ENCODE measurements at places on chromosomes 1 and 21. TPM values are rescaled to one million over a fixed set of nuclear protein-coding genes. Genes with fewer than 3 reads are reported as not detected.
A peak's percentile ranks its signal among the peaks of the same experiment; 100 is the strongest.

ORC1 gene
- total RNA-seq, result not detected

RO60 gene
- total RNA-seq, result 94.6 TPM

CHAF1B gene
- total RNA-seq, result 0.36 TPM

AGT gene
- 0.36 TPM for total RNA-seq

CASQ2 gene
- total RNA-seq, result 110 TPM

LDLRAD1 gene
- not detected for total RNA-seq

AMPD1 gene
- total RNA-seq, result not detected

DNA sequence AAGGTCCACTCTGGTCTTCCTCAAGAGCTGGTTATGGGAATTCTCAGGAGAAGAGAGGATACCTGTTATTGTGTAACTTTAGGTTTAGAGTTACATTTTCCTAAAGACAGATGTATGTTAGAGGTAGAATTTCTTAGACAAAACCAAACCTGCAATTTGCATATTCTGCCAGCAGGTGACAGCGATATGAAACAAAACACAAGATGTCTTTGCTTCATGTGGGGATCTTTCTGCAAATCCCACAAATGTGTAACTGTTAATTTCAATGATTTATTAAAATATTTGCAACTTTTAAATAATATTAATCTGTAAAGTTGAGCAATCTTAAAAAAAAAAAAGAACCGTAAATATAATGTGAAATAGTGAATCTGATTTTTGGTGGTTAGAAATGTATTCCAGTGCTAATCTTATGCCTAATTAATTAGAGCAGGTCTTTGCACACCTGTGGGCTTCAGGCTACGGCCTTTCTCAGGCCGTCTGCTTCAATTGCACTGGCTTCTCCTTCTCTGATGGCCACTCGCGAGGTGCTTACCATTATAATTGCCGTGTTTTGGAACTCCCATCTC lies 33.4 kb downstream of the FAM78B start:
- DNase-seq, result no peak

DNA sequence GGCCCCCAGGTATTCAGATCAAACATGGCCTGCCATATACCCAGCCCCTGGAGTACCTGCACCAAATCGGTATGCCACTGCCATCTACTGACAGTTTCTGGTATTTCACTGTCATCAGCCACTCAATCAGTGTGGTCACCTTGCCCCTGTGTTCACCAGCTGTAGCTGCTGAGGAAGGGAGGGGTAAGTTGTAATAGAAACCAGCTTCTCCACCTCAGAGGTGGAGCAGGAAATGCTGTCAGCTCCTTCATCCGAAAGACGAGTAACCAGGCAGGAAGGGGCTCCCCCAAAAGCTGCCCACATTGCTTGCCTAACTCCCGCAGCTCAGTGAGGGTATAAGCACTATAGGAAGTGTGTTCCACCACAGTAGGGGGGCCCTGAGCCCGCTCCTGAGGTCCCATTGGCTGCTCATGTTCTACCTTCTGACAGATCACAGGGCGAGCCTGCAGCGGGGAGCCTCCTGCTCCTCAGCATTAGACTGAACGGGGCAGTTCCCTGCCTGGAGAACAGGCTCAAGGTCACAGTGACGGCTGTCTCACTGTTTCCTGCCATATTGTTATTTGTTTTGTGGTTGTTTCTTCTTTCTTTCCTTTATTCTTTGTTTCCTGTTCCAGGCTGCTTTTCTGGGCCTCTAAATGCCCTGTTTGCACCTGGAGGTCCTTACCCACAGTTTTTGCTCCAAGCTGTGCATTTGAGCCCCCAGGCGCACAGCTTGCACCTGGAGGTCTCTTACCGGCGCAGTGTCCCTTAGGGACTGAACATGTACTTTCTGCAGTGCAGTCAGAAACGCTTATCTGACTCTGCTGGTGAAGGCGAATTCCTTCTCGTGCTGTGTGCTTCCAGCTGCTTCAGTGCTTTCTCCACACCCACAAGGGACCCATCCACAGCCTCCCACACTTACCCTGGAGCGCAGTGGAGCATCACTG lies 1638.3 kb downstream of the MRPL39 start:
- DNase-seq, result no peak

DNA sequence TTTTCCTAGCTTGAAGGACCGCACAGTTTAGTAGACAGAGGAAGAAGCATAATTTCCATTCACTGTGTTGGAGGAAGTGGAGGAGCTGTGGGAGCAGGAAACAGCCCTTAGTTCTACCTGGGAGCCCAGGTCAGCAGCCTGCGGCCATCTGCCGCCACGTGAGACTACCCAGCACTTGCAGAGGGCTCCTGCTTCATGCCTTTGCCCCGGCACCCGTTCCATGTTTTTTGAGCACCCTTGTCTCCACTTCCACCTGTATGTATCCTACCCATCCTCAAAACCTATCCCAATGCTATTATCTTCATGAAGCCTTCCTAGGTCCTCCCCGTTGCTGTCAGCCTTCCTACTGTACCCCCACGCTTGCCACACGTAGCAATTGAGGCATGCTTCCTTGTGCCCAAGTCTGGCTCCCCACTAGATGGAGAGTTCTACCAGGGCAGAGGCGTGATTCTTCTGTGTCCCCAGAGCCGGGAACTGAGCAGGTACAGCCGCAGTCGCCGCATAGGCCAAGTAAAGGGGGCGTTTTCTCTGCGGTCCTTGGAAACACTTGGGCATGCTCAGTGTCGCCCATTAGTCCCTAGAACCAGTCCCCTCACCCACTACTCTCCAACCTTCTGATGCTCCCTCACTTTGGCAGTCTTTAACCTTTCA lies 1.9 kb downstream of the SLC6A9 start:
- peak; percentile 69 for DNase-seq

GRCh38 chr1:197356723-197357533 lies 88.9 kb downstream of the CRB1 start:
- DNase-seq, result no peak

DNA sequence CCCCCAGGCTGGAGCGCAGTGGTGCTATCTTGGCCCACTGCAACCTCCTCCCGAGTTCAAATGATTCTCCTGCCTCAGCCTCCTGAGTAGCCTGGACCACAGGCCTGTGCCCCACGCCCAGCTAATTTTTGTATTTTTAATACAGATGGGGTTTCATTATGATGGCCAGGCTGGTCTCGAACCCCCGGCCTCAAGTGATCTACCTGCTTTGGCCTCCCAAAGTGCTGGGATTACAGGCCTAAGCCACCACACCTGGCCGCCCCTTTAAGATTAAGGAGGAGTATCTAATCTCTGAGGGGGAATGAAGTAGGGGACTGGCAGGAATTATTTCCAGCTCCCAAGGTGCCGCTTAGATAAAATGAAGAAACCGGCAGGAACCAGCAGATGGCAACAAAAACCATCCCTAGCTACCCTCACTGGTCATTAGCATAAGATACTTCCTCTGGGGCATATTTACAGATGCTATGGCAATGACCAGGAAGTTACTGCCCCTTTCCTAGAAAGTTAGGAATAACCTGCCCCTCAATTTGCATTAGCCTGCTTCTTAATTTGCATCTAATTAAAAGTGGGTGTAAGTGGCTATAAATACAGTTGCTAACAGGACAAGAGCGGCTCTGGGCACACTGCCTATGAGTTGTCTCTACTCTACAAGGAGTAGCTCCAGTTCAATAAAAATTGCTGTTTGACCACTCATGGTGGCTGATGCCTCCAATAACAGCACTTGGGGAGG lies 7.1 kb upstream of the NSUN4 start:
- DNase-seq, result no peak

DNA sequence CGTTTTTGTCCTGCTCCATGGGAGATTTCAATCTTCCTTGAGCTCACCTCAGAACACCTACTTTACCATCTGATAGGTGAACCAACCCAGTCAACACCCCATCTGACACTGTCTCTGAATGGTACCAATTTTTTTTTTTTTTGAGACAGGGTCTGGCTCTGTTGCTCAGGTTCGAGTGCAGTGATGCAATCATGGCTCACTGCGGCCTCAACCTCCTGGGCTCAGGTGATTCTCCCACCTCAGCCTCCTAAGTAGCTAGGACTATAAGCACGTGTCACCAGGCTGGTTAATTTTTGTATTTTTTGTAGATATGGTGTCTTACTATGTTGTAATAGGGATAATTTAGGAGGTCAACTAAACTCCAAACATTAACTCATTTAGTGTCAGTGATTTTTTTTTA lies 36.3 kb downstream of the SPRTN start:
- no peak for DNase-seq

GRCh38 chr1:116203181-116203723 lies 92.1 kb downstream of the MAB21L3 start:
- no peak for DNase-seq

DNA sequence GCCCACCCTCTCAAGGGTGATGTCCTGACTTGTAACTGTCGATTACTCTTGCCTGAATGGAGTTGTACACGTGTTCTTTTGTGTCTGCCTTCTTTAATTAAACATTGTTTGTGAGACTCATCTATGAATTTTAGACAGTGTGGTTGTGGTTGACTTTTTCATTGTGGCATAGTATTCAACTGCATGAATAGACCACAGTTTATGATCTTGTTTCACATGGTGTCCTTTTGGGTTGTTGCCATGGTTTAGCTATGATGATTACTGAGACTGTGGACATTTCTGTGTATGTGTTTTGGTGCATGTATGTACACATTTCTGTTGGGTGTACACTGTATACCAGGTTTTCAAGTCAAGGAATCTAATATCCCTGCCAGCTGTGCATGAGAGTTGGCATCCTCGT lies 30.1 kb downstream of the PRMT2 start:
- no peak for DNase-seq

- no peak for DNase-seq
These were observed 4.4 kb downstream of the HAX1 start for GRCh38 chr1:154276797-154277196.

GRCh38 chr1:201023920-201024624 lies 558 bp upstream of the KIF21B start:
- DNase-seq, result no peak

GRCh38 chr1:197521118-197521739 lies 253.2 kb downstream of the CRB1 start:
- no peak for DNase-seq

DNA sequence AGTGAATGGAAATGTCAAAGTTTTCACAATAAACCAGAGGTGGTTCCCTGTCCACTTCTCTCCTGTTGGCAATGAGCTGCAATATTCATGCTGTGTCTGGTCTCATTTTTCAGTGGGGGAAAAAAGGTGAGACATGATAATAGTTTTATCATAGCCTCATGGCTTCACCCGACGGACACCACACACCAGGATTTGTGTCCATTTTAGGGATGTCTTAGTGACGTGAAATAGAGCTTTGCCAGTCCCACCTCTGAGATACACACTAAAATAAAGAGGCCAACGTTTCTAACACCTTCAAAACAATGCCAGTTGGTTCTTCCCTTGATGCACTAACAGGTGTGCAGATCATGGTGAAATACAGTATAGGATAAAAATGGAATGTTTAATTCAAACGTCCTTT lies 91.5 kb upstream of the TLR5 start:
- DNase-seq, result no peak

DNA sequence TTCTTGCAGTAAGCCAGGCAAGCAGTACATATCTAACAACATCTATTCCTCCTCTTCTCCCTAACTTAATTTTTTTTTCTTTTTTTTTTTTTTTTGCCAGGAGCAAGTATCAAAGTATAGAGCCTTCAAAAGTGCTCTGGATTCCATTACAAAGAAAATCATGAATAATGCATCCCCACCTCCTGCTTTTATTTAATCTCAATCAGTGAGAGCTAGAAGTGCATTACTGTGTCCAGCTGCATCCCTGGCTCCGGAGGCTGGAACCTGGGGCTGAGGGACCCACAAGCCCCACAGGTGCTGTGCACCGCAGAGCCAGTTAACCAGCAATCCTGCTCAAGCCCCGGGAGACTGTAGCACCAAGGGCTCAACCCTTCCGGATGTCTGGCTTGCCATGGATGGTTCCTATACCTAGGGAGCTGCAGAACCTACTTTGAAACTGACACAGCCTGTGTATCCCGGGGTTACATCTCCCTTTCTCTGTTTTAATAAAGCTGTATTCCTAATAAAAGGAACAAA lies 455.9 kb upstream of the RUNX1 start:
- no peak for DNase-seq

GRCh38 chr1:192707978-192708547 lies 72.1 kb downstream of the RGS13 start:
- no peak for DNase-seq

DNA sequence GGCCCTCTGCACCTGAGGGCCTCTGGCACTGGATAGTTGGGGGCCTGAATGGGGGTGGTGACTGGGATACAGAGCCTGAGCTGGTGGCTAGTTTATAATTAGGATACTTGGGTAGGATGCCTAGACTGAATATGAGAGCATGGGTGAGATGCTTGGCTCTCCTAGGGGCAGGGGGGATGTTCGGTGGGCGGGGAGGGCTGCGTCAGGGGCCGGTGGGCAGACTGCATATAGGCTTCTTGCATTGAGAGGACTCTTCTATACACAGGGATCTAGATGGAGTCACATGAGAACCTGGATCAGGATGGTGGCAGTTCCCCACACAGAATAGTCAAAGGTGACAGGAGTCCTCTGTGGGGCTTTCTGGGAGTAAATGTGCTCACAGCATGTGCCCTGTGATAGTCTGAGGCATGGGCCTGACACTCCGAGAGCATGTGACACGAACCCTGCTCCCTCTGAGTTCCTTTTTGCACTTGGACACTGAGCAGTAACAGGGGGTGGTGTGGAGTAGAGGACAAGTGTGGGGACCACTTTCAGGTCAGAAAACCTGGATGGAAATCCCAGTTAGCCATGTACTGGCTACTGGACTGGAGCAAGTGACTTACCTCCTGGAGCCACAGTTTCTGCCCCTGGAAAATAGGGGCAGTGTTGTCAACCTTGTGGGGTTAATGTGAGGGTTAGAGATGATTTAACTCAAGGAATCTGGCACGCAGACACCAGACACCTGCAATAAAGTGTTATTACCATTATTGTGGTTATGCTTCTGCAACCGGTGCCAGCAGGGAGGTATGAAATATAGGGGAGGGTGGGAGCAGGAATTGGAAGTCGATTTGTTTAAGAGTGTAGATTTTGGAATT lies 2.2 kb downstream of the MAP7D1 start:
- no peak for DNase-seq

DNA sequence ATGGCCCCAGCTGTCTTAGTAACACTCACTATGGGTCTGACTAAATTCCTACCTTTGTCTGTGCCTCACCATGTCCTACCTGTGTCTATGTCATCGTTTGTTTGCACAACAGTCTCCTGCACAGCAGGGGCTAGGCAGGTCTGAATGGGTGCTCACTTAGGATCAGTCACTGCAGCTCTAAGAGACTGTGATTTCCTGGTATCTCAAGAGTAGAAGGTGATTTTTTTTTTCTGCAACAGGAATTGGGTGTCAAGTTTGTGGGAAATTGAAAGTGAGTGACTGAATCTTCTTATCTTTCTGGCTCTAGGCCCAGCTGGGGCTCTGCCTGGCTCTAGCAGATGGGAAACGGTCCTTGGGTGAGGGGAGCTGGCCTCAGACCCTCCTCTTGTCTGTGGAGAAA lies 46.4 kb upstream of the TRABD2B start:
- no peak for DNase-seq

GRCh38 chr1:14804626-14805025 lies 206.1 kb downstream of the KAZN start:
- DNase-seq, result no peak

All from sigmoid colon (tissue), 7 donors.